Thoracic aorta (tissue), 2 donors: ENCODE measurements at places on chromosomes 5 and 9. TPM values are rescaled to one million over a fixed set of nuclear protein-coding genes. Genes with fewer than 3 reads are reported as not detected.

ARHGEF37 gene
- total RNA-seq: 11.4 TPM

PPP3R2 gene
- total RNA-seq: not detected

ORM1 gene
- not detected for total RNA-seq

CDC25C gene
- total RNA-seq: not detected
